MM.1S (cell line): ENCODE measurements at places on chromosomes 1 and 21.

GRCh38 chr1:39938856-39939255, 16.1 kb upstream of the MFSD2A start:
- no peak overlapping the region for H3K27ac ChIP-seq
- no peak overlapping the region for H3K4me3 ChIP-seq
- H3K27me3 ChIP-seq: no peaks in the 10 kb centered on the region

GRCh38 chr1:218397752-218398339, 52.7 kb downstream of the TGFB2 start:
- H3K36me3 ChIP-seq: no peaks in the 10 kb centered on the region
- H3K4me3 ChIP-seq: no peak overlapping the region
- DNase-seq: no peak
- H3K27me3 ChIP-seq: no peaks in the 10 kb centered on the region

- no peak overlapping the region for H3K4me3 ChIP-seq
- H3K36me3 ChIP-seq: no peaks in the 10 kb centered on the region
- no peaks in the 10 kb centered on the region for H3K27me3 ChIP-seq
- H3K27ac ChIP-seq: no peak overlapping the region
- H3K4me1 ChIP-seq: no peaks in the 10 kb centered on the region
- no peak for DNase-seq
Observed at GRCh38 chr1:173508541-173508940, 31.4 kb downstream of the PRDX6 start.

DNA sequence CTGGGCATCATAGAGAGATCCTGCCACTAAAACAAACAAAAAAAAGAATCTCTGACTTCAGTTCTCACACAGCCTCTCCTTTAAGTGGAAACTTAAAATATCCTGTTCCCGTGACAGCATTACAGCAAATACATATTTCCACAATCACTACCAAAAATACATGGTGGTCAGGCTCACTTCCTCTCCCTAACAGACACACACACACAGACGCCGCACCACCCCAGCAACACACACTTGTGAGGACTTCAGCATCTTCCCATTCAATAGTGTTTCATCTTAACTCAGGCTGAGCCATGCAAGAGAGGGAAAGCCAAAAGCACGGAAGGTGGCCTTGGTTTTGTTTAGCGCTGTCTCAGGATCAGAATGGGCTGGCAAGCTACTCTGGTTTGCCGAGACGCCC, 21.9 kb downstream of the KIAA1614 start:
- H3K36me3 ChIP-seq: no peaks in the 10 kb centered on the region
- no peaks in the 10 kb centered on the region for H3K4me1 ChIP-seq
- no peak overlapping the region for H3K4me3 ChIP-seq
- no peaks in the 10 kb centered on the region for H3K27me3 ChIP-seq
- DNase-seq: no peak
- no peak overlapping the region for H3K27ac ChIP-seq

DNA sequence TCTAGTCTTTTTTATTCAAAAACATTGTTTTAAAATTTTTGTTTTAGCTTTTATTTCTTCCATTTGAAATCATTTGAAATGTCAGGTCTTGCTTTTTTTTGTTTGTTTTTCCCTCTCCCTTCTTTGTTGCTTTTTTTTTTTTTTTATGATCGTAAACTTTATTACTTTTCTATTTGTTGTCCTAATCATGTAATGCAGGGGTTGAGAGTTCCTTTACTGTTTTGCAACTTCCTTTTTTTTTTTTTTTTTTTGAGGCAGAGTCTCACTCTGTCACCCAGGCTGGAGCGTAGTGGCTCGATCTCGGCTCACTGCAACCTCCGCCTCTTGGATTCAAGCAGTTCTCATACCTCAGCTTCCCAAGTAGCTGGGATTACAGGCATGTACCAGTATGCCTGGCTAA, 24.8 kb downstream of the IVNS1ABP start:
- DNase-seq: no peak
- H3K27ac ChIP-seq: no peak overlapping the region
- H3K36me3 ChIP-seq: no peaks in the 10 kb centered on the region; the same call in 1 of the 2 replicates
- no peak overlapping the region for H3K4me3 ChIP-seq
- peaks cover 14% of the 10 kb centered on the region for H3K4me1 ChIP-seq
